Karpas-422 (cell line): ENCODE measurements at places on chromosomes 2 and 18.
A peak's percentile ranks its signal among the peaks of the same experiment; 100 is the strongest.

- no peak for DNase-seq
Observed at GRCh38 chr2:171410624-171411023, 23.2 kb downstream of the METTL8 start.

DNA sequence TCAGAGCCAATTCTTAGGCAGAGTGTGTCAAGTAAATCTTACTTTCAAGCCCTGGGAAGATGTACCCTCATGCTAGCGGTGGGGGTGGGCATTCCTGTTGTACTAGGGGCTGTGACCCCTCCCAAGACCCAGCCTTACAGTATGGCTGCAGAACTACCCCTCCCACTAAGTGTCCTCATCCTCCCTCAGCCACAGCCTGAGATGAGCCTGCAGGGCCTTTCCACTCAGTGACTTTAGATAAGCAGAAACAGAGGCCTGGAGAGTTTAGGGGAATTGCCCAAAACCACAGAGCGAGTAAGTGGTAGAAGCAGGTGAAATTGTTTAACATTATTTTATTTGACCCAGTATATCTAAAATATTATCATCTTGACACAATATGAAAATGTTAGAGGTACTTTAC is 36.6 kb downstream of the TTC32 start:
- DNase-seq = no peak

DNA sequence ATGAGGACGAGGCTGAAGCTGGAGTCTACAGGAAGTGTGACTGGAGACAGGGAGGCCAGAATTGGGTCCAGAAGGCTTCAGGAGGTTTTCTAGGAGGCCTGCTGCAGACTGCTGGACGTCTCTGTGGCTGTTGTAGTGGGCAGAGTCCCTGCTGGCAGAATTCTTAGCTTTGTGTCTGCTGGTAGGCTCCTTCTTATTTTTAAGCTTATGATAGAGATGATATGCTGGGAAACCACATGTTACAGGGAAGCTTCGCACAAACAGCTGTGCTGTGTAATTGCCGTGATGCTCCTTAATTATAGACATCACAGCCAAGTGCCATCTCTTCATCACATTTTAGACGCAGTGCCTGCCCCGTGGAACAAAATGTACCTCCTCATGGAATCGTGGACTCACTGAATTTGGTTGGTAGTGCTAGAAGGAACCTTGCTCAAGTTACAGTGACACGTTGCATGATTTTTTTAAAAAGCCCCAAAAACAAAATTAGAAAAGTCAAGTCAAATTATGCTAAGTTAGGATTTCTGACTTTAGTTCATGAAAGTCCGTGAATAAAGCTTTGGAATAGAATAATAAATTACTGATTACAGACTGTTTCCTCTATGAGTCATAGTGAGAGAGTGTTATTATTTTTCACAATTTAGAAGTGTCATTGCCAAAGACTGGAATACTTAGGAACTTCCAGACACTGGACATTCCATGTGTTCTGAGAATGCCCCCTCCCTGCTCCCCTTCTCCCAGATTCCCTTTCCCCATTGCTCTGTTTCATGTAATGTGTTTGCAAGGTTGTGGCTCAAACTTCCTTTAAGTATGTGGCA is 144.1 kb downstream of the FHOD3 start:
- peak; percentile 31 for DNase-seq

GRCh38 chr2:27800856-27801255 is 29.3 kb downstream of the MRPL33 start:
- no peak for DNase-seq

GRCh38 chr2:100730290-100730868 is 89.6 kb upstream of the NPAS2 start:
- peak; percentile 90 for DNase-seq

DNA sequence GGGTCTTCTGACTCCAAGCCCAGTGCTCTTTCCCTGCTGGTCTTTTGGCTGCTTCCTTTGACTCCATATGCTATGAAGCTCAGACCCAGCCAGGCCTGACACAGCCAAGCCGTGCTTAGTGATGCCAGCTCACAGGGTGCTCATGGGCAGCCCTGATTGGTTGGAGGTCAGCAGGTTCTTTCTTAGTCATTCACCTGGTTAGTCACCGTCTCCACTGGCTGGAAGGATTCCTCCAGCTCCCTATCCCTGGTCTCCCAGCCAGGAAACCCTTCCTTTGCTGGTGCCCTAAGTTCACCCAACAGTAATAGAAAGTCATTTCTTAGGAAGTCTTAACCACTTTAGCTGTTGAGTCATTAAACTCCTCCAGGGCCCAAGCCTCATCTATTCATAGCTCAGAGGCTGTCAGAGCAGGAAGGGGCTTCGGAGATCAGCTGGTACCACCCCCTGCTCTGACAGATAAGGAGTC is 3.9 kb downstream of the KCNK3 start:
- DNase-seq = no peak

GRCh38 chr2:240932724-240933047 is 26.6 kb downstream of the CROCC2 start:
- no peak for DNase-seq
